ENCODE measurements at places on chromosomes 6 and 20.

DNA sequence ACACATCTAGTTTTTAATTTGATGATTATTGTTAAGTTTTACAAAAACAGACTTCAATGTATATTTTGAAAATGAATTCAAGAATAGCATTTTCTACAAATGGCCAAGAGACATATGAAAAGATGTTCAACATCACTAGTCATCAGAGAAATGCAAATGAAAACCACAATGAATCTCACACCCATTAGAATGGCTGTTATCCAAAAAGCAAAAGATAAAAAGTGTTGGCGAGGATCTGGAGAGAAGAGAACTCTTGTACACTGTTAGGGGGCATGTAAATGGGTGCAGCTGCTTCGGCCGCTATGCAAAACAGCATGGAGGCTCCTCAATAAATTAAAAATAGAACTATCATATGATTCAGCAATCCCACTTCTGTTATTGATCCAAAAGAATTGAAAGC lies 185.8 kb upstream of the CCN2 start:
- DNase-seq = no peak

DNA sequence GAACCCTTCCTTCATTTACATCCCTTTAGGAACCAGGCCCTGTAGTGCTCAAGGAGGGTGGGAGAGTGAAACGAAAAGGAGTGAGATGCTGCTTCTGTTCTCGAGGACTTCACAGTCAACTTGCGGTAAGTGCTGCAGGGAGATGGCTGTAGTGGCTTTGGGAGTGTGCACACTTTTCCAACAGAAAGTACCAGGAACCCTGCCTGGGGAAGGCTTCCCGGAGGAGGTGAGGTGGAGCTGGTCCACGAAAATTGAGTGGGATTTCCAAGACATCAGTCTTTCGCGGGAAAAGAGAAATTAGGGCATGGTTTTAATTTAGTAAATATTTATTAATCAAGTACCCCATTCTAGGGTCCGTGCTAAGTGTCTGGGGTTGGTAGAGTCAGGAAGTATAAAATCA lies 12.7 kb downstream of the TRIM31 start:
- no peak for DNase-seq

- no peak for DNase-seq
Observed at GRCh38 chr6:17577059-17577458, 23.0 kb upstream of the FAM8A1 start.

DNA sequence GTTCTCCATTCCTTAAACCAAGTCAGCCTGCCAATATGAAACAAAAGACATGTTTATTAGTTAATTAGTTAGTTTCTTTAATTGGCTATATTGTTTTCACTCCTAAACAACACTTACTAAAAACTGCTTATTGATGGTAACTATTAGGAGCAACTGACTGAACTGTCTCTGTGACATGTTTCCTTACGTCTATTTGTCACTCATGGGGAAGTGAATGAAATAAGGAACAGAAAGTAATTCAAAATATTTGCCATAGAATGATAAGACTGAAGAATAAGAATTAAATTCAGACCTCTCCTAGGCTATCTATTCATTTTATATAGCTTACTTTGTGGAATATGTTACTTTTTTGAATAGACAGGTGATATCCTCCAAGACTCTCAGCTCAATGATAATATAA lies 217.2 kb downstream of the LAMA2 start:
- no peak for DNase-seq

DNA sequence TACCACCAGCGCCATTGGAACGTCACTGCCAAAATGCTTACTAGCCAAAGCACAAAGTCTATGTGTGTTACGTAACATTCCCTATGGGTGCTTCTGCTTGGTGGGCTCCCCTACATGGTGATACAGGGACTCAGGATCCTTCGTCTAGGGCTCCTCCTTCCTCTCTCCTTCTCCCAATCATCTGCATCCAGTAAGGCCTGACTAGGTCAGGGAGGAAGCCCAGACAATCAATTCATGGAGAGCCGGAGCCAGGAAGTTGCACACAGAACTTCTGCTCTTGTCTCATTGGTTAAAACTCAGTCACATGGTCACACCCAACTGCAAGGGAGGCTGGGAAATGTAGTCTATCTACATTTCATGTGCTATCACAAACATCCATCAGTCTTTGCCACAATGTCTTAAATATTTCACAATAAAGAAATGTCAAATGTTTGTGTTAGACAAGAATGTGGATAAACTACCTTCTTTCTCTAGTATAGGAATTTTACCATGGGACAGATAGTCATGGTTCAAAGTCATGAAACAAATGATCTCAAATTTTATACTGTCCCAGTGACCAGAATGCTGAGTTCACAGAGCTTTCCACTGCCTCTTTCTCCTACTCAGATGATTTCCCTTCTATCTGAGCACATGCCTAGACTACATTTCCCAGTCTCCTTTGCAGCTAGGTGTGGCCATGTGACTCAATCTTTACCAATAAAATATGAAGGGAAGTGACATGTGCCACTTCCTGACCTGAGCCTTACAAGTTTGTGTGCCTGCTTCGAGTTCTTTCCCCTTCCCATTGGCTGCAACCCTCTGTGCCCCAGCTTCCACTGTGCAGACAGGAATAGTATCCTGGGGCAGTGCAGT lies 9.3 kb upstream of the KCNK15 start:
- DNase-seq = peak; percentile 58

GRCh38 chr20:33148040-33148439 lies 19.9 kb upstream of the BPIFA2 start:
- no peak for DNase-seq

All from H1 (cell line).